ENCODE measurements at places on chromosomes 3 and 15. TPM values are rescaled to one million over a fixed set of nuclear protein-coding genes. Genes with fewer than 3 reads are reported as not detected.

TRAK1 gene
- 28.6 TPM for total RNA-seq

SLC24A5 gene
- not detected for total RNA-seq

CIDEC gene
- total RNA-seq = 72.4 TPM

IL17RB gene
- total RNA-seq = 3.9 TPM

GRCh38 chr3:79515072-79515471, 252.7 kb downstream of the ROBO1 start:
- no peak for DNase-seq
- no peak overlapping the region for H3K27ac ChIP-seq
- no peaks in the 10 kb centered on the region for H3K4me1 ChIP-seq
- no peaks in the 10 kb centered on the region for H3K36me3 ChIP-seq
- H3K27me3 ChIP-seq = no peaks in the 10 kb centered on the region

DNA sequence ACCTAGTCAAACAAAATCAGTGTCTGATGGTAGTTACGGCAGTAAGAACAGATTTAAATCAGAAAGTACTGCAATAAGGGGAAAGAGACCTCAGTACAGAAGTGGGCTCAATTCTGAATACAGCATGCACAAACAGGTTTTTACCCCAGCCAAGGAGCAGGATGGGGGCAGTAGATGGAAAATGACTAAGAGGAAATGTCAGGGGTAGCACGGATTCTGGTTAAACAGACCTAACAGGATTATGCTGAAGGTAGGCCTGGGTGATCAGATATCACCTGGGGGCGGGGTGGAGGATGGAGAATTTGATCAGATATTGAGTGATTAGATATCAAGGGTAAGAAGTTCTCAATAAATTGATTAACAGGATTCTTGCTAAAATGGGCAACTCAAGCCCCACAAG, 19.0 kb downstream of the MESD start:
- DNase-seq = no peak
- H3K4me1 ChIP-seq = no peaks in the 10 kb centered on the region
- no peaks in the 10 kb centered on the region for H3K27me3 ChIP-seq
- H3K36me3 ChIP-seq = no peaks in the 10 kb centered on the region
- no peak overlapping the region for H3K4me3 ChIP-seq

- no peaks in the 10 kb centered on the region for H3K36me3 ChIP-seq
- H3K27me3 ChIP-seq = no peaks in the 10 kb centered on the region
- no peak overlapping the region for H3K27ac ChIP-seq
- H3K4me3 ChIP-seq = no peak overlapping the region
These were observed 802.6 kb upstream of the ALCAM start for GRCh38 chr3:104564045-104564643.

GRCh38 chr3:156682501-156682900, 8.1 kb downstream of the TIPARP start:
- DNase-seq = no peak
- peaks cover 26% of the 10 kb centered on the region for H3K36me3 ChIP-seq
- no peaks in the 10 kb centered on the region for H3K27me3 ChIP-seq
- H3K4me3 ChIP-seq = no peak overlapping the region

GRCh38 chr3:42742259-42742658, 30.8 kb downstream of the CCDC13 start:
- no peak overlapping the region for H3K27ac ChIP-seq
- H3K36me3 ChIP-seq = no peaks in the 10 kb centered on the region
- H3K27me3 ChIP-seq = no peaks in the 10 kb centered on the region
- peaks cover 20% of the 10 kb centered on the region for H3K4me1 ChIP-seq

- no peaks in the 10 kb centered on the region for H3K36me3 ChIP-seq
- no peak overlapping the region for H3K27ac ChIP-seq
- no peak for DNase-seq
- no peaks in the 10 kb centered on the region for H3K27me3 ChIP-seq
- H3K4me3 ChIP-seq = no peak overlapping the region
These were observed 22.2 kb upstream of the DNAJC13 start for GRCh38 chr3:132395126-132395525.

GRCh38 chr15:73389971-73390544, 21.3 kb upstream of the HCN4 start:
- no peaks in the 10 kb centered on the region for H3K36me3 ChIP-seq
- H3K27me3 ChIP-seq = no peaks in the 10 kb centered on the region
- no peak overlapping the region for H3K4me3 ChIP-seq
- DNase-seq = no peak
- H3K4me1 ChIP-seq = no peaks in the 10 kb centered on the region

DNA sequence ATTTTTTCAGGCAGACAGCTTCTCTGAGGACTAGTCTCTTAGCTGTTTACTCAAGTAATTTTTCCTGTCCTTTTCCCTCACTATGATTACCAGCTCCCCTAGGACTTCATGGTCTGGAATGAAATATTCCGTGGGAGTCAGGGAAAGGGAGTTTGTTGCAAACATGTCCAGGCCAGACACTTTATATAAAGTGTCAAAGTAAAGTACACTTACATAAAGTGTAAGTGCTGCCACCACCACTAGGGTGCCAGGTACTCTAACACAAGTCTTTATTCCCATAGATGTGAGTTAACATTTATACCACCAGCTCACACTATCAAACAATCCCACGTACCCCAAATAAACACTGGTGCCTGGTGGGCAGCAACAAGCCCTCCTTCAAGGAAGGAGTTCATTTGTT, 179.8 kb downstream of the SNRPN start:
- H3K27ac ChIP-seq = no peak overlapping the region
- no peaks in the 10 kb centered on the region for H3K27me3 ChIP-seq
- H3K4me1 ChIP-seq = no peaks in the 10 kb centered on the region
- H3K4me3 ChIP-seq = no peak overlapping the region

GRCh38 chr3:8988384-8988655, 25.0 kb upstream of the RAD18 start:
- H3K27me3 ChIP-seq = no peaks in the 10 kb centered on the region
- DNase-seq = no peak
- no peaks in the 10 kb centered on the region for H3K4me1 ChIP-seq
- H3K4me3 ChIP-seq = no peak overlapping the region

GRCh38 chr15:76987896-76988860, 6.7 kb upstream of the PSTPIP1 start:
- H3K4me3 ChIP-seq = no peak overlapping the region
- H3K4me1 ChIP-seq = no peaks in the 10 kb centered on the region
- peak; percentile 33 for DNase-seq
